ENCODE measurements at places on chromosomes 13 and 19.
A peak's percentile ranks its signal among the peaks of the same experiment; 100 is the strongest.

DNA sequence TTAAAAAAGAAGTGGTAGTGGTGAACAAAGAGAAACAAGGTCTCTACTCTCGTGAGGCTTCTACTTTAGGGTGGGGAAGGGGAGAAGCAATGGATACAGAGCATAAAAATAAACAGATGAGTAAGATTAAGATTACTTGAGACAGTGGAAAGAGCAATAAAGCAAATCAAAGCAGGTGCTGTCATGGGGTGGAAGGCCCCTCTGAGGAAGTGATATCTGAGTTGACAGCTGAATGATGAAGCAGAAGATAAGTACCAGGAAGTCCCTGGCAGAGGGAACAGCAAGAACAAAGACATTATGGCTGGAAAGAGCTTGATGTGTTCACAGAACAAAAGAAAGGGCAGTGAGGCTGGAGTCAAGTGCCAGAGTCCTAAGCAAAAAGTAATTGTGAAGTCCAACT, 221.8 kb downstream of the ENOX1 start:
- no peak for DNase-seq

- DNase-seq: no peak
Observed at GRCh38 chr13:76878043-76878442, 8.2 kb downstream of the KCTD12 start.

DNA sequence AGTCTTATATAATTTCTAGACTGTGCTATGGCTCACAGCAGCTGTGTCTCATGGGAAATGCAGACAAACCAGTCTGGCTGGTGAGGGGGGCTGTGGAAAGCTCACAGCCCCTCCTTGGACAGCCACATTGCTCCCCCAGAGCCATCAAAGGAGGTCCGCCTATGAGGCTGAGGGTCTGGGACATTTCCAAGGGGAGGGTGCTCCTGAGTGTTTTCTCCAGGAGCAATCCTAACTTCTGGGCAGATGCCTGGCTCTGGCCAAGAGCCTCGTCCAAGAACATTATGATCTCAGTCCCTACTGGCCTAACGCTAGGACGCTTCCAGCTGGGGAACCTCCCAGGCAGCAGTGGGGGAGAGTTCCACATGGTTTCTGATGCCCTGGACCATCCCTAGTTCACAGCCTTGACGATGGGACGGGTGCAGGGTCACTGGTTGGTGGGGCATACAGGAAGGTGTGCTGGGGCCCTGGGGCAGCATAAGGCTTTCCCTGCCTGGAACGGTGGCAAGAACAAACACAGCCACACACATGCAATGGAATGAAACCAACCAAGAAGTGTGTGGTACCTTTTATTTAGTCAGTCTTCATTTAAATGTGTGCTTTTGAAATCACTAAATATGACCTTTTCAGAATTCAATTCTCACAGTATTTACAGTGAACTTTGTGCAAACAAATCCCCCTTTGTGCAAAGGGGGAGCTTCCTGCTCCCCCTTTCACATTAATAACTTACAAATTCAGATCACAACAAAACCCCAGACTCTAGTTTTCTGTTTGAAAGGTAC, 60.6 kb downstream of the CDADC1 start:
- DNase-seq: peak; percentile 91

- DNase-seq: peak; percentile 36
Observed at GRCh38 chr19:50705422-50706019, 14.1 kb downstream of the SHANK1 start.

DNA sequence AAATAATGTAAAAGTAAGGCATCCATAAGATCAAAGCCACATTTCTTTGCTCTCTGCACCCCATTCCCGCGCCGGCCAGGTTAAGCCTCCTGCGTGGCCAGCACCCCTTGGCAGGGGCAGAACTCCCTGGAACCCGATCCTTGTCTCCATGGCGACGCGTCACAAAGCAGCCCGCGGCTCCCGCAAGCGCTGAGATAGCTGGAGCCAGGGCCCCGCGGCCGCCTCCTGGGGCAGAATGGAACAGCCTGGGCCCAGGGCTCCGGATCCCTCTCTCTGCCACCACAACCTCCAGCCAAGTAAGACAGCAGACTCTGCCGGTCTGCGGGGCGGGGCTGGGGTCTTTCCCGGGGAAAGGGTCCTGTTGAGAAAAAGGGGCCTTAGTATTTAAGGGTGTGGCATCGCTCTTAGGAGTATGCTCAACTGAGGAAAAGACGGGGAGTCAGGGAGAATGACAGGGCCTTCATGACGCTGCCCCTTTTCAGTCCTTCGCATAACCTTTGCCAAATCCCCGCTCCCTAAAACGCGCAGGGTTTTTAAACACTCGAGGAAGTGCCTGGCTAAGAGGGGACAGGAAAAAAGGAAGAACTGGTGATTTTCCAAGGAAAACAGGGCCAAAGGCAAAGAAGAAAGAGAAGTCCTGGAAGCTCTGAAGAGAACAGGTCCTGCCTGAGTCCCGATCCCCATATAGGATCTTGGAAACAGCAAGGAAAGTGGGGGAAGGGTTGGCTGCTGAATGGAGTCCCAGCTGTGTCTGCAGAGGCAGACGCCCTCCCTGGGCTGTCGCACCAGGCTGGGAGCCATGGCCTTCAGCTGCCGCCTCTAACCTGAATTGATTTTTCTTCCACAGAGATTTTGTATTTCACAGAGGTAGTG, at the start of gene TEX26:
Gene TEX26 (plus strand): TSS at position 176 of the 873 bp plus-strand sequence. CDS start 60 bp downstream, at position 236.
- DNase-seq: peak; percentile 65

- DNase-seq: peak; percentile 96
Observed at GRCh38 chr19:10580979-10581631, 6.0 kb downstream of the AP1M2 start.

DNA sequence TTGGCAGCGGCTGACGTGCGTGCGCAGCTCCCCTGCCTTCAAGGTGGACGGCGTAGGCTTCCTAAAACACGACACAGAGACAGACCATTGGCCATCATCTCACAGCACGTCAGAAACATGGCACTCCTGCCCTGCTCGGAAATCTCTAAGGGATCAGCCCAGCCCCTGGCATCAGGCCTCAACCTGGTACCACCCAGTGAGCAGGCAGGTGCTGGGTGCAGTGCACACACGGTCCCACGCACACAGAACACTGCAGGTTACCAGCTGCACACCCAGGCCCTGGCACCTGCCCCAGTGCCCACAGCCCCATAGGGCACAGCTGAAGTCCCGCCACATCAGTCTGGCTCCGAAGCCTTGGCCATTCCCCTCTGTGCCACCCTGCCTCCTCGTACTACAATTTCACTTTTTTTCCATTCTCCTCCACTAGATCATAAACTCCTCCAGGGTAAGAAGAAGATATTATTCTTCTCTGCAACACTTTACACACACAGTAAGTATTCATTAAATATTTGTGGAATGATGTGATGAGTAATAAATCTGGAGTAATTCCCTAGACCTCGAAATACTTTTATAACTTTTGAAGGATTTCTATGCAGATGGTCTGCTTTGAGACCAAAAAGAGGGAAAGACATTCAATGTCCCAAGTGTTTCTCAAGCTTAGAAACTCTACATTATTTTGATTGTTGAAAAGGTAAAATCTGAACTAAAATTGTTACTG, 156.4 kb downstream of the COL4A1 start:
- DNase-seq: no peak

GRCh38 chr13:43335764-43336163, 312.4 kb downstream of the DNAJC15 start:
- no peak for DNase-seq

DNA sequence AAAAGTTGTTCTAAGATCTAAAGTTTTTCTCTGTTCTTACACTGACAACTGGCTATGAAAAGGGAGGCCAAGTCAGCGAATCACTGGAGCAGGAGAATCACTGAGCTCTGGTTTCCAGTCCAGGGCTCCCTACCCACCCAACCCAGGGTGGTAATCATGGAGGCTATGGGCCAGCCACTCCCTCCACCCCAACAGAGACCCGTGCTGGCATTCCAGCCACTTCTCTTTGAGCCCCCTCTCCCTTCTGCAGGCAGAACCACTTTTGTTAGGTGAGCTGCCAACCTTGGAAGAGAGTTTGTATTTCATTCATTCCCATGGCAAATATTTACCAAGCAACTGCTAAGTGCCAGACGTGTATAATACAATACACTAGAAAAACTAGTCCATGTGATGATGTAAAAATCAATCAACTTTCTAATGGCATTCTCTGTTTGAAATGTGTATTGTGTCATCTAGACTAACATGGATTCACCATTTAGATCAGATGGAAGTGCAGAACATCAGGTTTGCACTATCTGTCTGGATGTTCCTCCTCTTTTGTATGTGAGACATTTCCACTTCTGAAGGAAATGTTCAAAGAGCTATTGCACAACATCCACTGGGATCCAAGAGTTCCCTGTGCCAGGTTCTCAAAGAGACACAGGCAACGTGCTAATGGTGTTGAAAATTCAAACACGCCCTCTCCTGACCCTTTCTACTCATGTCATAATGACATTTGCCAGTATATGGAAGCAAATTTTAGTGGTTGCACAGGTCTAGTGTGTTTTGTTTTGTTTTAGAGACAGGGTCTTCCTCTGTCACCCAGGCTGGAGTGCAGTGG, 5.3 kb downstream of the MLNR start:
- DNase-seq: no peak

- DNase-seq: no peak
Observed at GRCh38 chr13:73466561-73466960, 407.8 kb downstream of the KLF5 start.

DNA sequence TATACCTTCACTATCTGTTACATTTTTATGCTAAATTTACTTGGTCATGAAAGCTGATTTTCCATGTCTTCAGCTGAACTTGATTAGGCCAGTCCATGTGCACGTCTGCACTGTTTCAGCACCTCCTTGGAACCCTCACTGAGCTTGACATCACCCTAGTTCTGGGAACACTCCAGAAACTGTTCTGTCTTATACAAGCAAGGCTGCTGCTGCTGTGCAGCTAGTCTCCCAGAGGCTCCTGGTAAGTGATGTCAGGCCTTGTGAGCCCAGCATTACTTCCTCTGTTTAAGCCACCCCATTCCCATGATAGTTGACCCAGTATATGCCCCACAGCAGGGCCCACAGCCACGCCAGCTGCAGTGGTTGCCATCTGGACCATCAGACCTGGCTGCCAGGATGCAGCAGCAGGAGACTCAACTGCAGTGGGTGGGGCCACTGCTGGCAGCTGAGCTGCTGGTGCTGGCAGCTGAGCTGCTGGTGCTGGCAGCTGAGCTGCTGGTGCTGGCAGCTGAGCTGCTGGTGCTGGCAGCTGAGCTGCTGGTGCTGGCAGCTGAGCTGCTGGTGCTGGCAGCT, 90.5 kb upstream of the AKAP11 start:
- no peak for DNase-seq

DNA sequence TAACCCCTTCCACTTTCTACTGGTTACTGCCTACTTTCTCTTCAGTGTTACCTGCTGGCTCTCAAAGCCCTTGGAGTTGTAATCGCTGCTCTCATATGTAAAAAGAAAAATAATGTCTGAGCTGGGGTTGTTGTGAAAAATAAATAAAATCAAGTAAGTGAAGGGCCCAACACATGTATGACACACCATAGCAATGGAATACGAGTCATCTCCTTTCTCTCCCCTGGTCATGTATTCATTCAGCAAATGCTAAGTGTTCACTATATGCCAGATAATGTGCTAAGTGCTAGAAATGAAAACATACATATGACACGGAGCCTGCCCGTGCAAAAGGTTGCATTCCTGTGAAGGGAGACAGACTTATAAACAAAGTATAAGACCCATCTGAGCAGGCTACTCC, 535.0 kb downstream of the RFC3 start:
- DNase-seq: no peak

DNA sequence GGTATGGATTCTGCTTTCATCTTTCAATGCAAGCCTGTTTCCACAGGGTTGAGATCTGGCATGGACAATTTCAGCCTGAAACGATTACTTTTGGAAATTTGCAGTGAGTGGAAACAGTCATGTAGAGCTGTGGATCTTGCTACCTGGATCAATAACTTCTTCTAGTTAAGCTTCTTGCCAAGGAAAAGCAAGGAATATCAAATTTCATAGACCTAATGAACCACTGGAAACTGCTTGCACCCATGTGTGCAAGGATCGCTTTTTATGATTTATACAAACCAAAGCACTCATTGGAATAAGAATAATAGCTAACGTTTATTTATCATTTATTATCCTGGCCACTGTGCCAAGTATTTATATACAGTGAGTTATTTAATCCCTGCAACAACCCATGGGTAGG, 392.8 kb downstream of the KCNRG start:
- DNase-seq: no peak

DNA sequence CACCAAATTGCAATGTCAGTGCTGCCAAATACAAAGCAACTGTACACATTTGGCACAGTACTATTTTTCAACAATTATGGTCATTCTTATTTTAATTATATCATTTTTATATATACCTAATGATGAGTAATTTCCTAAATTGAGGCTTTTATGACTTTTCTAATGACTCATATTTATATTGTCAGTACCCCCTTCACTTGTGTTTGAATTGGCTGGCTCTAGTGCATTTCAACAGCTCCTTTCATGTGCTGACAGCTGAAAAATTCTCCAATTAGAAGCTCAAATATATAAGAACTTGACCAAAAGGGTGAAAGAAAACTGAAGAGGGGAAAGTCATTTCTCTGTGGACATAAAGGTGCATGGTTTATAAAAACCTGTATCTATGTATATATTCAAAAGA, 263.3 kb downstream of the SLITRK1 start:
- no peak for DNase-seq

- no peak for DNase-seq
Observed at GRCh38 chr19:16232568-16232967, 34.9 kb downstream of the AP1M1 start.

- no peak for DNase-seq
Observed at GRCh38 chr13:94209117-94209516, 270.4 kb downstream of the DCT start.

DNA sequence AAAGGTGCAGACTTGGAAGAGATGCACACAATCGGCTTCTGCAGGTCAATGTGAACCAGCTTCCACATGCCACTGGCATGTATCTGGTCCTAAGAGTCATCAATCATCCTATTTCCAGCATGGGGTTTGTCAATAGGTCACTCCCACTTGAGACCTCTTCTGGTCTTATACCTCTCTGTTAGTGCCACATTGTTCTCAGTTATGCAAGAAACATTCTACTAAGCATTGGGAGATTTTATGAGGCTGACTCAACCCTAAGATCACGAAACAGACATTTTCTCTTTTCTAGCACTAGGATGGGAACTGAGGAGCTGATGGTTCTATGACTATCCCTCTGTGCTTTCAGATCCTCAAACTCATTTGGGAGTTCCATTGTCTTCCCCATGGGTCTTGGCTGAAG, 581.5 kb upstream of the KLF12 start:
- DNase-seq: no peak

GRCh38 chr19:13298565-13299481, 148.6 kb downstream of the IER2 start:
- DNase-seq: no peak

- no peak for DNase-seq
Observed at GRCh38 chr19:49856574-49857021, 5.6 kb downstream of the PTOV1 start.

GRCh38 chr19:44904426-44904994, 1.1 kb upstream of the APOE start:
- no peak for DNase-seq

GRCh38 chr13:100694722-100695508, 20.3 kb upstream of the TMTC4 start:
- peak; percentile 62 for DNase-seq

GRCh38 chr19:38321646-38322196, 2.1 kb downstream of the KCNK6 start:
- DNase-seq: peak; percentile 84

- DNase-seq: no peak
Observed at GRCh38 chr19:16259385-16260159, 61.9 kb downstream of the AP1M1 start.

- no peak for DNase-seq
Observed at GRCh38 chr13:50631041-50631440, 212.5 kb downstream of the DLEU7 start.
